ENCODE measurements at places on chromosomes 5 and 9. TPM values are rescaled to one million over a fixed set of nuclear protein-coding genes. Genes with fewer than 3 reads are reported as not detected.

The DMRTA1 gene
- total RNA-seq: 1.0 TPM

The CACNA1B gene
- total RNA-seq: 0.12 TPM

The IRX1 gene
- not detected for total RNA-seq

The FBP1 gene
- total RNA-seq: 17.6 TPM

The NMUR2 gene
- total RNA-seq: not detected

The ECSCR gene
- 7.9 TPM for total RNA-seq

The GALNT12 gene
- total RNA-seq: 139 TPM

The IL6ST gene
- total RNA-seq: 78.0 TPM

The CCL28 gene
- 44.1 TPM for total RNA-seq
